ENCODE measurements at places on chromosomes 3 and 15.

DNA sequence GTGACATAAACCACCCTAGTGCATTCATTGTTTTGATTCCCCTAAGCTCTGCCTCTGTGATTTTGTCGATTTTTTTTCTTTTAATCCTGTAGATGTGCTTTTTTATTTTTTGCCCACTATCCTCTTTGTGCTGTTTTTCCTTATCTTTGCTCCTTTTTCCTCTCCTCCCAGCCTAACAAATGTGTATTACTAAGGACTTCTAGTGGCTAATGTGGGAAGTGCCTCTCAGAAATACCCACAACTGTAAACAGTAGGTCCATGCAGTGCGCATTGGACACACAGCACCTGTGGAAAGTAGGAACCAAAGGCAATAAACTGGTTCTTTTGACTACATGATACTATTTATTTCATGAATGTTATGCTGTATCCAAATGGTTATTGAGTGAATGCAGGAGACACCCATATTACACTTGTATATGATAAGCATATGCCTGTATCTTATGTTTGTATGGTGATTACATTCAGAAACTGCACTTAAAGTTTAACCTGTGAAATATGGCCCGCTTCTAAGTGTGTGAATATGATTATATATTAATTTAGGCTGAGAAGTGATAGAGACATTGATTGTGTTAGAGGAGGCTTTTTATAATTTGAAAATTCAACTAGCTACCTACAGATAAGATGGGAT lies 147.8 kb downstream of the PLCL2 start:
- no peak for DNase-seq

DNA sequence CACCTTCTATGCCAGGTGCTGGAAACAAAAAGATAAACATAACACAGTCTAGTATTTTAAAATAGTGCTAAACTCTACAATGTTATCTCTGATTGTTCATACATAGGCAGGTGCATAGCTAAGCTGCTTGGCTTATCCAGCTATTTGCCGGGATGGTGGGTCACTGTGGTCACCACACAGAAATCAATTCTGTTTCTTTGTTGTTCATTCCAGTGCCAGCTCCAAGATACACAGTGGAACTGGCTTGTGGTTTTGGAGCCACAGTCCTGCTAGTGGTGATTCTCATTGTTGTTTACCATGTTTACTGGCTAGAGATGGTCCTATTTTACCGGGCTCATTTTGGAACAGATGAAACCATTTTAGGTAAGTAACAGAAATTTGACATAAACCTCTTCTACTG lies 130.2 kb downstream of the IL1RAP start:
- no peak for DNase-seq

DNA sequence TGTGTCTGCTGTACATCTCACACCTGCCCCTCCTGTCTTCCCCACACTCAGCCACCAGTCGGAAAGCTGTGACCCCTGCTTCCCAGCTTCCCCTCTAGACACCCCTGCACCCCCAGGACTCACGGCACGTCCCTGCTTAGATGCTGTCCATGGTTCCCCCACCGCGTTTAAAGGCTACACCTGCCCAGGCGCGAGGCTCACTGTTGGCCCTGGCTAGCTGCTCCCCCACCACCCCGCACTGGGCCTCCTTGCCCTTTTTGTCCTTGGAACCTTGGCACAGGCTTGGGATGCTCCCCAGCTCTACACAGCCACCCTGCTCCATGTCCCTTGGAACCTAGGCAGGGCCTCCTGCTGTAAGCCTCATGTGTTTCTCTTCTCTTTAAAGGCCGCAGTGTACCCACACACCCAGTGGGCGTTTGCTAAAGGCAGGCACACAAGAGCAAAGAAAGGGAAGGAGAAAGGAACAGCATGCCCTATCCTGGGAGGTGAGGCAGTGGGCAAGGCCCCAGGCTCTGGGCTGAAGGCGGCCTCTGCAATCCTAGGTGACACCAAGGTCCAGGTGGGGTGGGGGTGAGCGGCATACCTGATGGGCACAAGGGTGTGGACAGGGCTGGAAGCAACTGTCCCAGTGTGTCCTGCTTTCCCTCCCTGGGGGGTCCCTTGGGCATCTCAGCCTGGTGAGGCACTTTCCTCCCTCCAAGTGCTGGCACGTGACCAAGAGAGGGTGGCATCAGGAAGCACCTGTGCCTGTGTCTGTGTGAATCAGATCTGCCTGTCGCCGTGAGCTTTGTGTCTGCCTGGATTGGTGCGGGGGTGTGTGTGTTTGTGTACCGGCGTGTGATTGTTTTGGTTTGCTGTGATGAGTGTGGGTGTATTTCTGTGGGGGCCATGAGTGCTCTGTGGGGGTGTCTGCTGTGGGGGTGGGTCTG lies 54.4 kb downstream of the TPRA1 start:
- DNase-seq = no peak

DNA sequence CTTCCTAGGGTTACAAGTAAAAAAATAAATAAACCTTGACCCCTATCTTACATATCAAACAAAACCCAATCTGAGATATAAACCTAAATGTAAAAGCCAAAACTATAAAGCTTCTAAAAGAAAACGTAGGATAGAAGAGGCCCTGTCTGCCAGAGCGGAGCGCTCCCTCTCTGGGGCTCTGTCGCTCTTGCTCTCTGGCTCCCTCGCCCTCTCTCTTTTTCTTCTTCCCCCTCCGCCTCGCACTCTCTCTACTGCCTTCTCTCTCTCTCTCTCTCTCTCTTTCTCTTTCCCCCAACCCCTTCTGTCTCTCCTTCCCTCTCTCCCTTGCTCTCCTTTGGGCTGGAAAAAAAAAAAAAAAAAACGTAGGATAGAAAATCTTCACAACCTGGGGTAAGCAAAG lies 21.6 kb downstream of the RYK start:
- DNase-seq = no peak

- no peak for DNase-seq
These were observed 12.8 kb upstream of the KLHL40 start for GRCh38 chr3:42672515-42672914.

GRCh38 chr3:115085197-115085865 lies 61.8 kb downstream of the ZBTB20 start:
- no peak for DNase-seq

GRCh38 chr3:48297111-48297810 lies 36.2 kb downstream of the SPINK8 start:
- no peak for DNase-seq

GRCh38 chr3:170222647-170223541 lies 670 bp downstream of the PRKCI start:
- DNase-seq = peak; percentile 7

DNA sequence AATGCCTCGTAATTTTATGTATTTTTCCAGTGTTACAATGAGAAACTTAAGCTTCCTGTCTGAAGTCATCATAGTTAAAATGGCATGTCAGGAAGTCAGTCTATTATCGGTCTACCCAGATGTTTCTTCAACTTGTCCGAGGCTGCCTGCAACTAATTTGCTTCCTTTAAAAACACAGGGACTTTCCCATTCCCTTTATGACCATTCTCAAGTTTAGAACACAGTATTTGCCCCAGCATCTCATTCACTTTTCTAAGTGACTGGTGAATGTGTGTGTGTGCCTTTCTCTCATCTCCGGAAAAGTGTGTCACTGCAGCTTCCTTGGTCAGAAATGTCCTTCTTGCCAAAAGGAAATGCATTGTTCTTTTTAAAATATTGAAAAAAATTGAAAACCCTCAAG lies 466.6 kb downstream of the RAP2B start:
- DNase-seq = no peak

- no peak for DNase-seq
These were observed 70.8 kb downstream of the HOMER2 start for GRCh38 chr15:82881747-82882146.

DNA sequence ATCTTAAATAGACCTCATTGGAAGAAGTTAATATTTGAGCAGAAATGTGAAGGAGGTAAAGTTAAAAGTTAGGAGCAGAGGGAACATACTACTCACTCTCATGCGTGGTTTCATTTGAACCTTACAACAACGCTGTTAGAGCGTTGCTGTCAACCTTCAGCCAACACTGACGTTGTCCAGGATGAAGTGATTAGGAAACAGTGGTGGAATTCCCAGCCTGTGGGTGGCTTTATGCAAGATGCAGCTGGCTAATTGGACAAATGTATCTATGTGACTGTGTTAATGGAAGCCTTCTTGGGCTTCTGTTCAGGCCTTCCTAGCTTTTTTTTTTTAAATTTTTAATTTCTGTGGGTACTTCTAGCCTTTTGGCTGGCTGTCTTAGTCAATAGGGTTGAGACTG lies 40.5 kb downstream of the PTPRG start:
- DNase-seq = no peak

GRCh38 chr15:49693498-49693897 lies 72.7 kb downstream of the DTWD1 start:
- DNase-seq = no peak

DNA sequence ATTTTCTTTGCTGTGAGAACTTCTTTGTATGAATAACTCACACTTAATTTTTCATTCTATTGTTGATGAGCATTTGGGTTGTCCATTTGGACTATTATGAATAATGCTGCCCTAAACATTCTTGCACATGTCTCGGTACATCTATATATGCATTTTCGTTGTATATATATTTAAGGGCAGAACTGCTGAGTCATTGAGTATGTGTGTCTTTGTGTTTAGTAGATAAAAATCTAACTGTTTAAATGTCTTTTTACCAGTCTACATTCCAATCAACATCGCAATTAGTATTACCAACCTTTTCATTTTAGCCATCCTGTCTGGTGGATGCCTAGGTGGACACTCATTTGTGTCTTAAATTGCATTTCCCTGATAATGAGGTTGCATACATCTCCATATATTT lies 144.4 kb downstream of the UACA start:
- DNase-seq = no peak

DNA sequence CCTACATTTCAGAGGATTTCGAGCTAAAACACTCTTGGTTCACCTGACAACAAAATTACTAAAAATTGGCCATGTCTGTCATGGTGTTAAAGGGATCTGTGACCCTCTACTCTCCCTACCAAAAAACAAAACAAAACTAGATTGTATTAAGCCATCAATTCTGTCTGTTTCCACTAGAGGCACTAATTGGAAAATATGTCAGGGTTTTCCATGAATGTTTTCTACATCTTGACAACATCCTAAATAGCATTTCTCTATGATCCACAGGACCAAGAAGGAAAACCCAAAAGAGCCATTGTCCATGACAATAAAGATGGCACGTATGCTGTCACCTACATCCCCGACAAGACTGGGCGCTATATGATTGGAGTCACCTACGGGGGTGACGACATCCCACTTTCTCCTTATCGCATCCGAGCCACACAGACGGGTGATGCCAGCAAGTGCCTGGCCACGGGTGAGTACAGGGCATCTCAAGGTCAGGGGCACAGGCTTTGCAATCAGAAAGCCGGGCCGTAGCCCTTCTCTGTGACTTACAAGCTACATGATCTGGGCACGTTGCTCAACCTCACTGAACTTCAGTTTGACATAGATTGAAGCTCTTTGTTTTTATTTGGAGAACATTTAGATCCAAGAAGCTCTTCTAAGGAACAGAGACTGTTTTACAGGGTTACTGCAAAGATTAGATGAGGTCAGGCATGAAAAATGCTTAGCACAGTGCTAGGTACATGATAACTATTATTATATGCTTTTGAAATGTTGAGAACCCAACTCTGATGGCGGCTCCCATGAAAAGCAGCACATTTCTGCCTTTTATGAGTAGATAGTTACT lies 74.8 kb downstream of the DNASE1L3 start:
- DNase-seq = no peak

GRCh38 chr15:43253431-43254403 lies 13.0 kb downstream of the TGM5 start:
- no peak for DNase-seq

GRCh38 chr15:33242669-33243191 lies 48.2 kb upstream of the FMN1 start:
- DNase-seq = no peak

- no peak for DNase-seq
These were observed 368.7 kb upstream of the UMPS start for GRCh38 chr3:124361566-124361965.

DNA sequence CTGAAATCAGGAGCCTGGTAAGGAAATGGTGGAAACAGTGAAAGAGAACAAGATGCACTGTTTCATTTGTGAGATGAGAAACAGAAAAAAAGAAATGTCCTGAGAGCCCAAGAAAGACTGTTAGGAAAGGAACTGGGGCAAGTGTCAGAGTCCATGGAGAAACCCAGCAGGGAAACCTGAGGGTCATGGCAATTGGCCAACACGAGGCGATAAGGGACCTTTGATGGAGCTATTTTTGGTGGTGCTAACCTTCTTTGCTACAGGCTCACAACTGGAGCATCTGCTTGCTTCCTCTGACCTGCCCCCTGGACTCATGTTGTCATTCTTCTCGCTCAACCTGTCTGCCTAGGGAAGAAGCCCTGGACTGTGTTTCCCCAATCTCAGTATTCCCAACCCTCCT lies 4.2 kb upstream of the TMEM41A start:
- DNase-seq = no peak

DNA sequence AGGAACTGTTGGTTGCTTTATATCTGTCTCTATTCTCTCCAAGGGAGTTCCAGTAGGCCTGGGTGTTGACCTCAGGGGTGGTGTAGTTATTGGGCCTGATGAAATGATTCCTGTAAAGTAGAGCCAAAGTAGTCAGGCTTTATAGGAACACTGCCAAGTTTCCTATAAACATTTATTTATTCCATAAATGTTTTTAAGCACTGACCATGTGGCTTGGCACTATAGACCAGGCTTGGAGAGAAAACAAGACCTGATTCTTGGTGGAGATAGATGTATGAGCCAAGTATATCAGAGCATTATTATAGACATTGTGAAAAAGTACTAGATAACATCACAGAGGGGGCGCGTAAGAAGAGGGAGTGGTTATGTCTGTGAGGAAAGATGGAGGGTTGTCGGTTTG lies 65.9 kb downstream of the TFG start:
- DNase-seq = no peak

GRCh38 chr3:172077197-172077757 lies 37.9 kb downstream of the FNDC3B start:
- no peak for DNase-seq

GRCh38 chr3:46677411-46677726 lies 16.1 kb downstream of the ALS2CL start:
- DNase-seq = no peak
